GM23248 (cell line): ENCODE measurements at places on chromosomes 7 and 10. TPM values are rescaled to one million over a fixed set of nuclear protein-coding genes. Genes with fewer than 3 reads are reported as not detected.

GRCh38 chr10:96660297-96660696 lies 60.0 kb downstream of the PIK3AP1 start:
- H3K4me1 ChIP-seq: 0 out of 2 replicates have a peak, but pooled peaks cover 6% of the 10 kb centered on the region
- no peak overlapping the region for H3K4me3 ChIP-seq
- H3K36me3 ChIP-seq: no peaks in the 10 kb centered on the region
- no peaks in the 10 kb centered on the region for H3K27me3 ChIP-seq

GRCh38 chr7:41084381-41084780 lies 618.5 kb downstream of the INHBA start:
- H3K4me3 ChIP-seq: no peak overlapping the region
- H3K4me1 ChIP-seq: peaks cover 8% of the 10 kb centered on the region
- H3K27ac ChIP-seq: no peak overlapping the region
- no peaks in the 10 kb centered on the region for H3K27me3 ChIP-seq
- no peak for DNase-seq

SEC61G gene
- total RNA-seq: 551 and 1,194 TPM in 2 replicates

- H3K36me3 ChIP-seq: no peaks in the 10 kb centered on the region
- no peaks in the 10 kb centered on the region for H3K27me3 ChIP-seq
- H3K4me1 ChIP-seq: no peaks in the 10 kb centered on the region
- DNase-seq: no peak
- no peak overlapping the region for H3K4me3 ChIP-seq
Measured at GRCh38 chr10:95391164-95391563, 100.4 kb upstream of the PDLIM1 start.

GRCh38 chr10:130411496-130412085 lies 275.4 kb downstream of the GLRX3 start:
- no peaks in the 10 kb centered on the region for H3K27me3 ChIP-seq
- no peak overlapping the region for H3K4me3 ChIP-seq
- H3K36me3 ChIP-seq: no peaks in the 10 kb centered on the region
